ENCODE measurements at places on chromosomes 7 and 10.

GRCh38 chr7:29457565-29458011 is 106.0 kb upstream of the PRR15 start:
- no peak for DNase-seq

- DNase-seq, result no peak
Measured at GRCh38 chr10:42111661-42112330, 526.6 kb downstream of the ZNF33B start.

DNA sequence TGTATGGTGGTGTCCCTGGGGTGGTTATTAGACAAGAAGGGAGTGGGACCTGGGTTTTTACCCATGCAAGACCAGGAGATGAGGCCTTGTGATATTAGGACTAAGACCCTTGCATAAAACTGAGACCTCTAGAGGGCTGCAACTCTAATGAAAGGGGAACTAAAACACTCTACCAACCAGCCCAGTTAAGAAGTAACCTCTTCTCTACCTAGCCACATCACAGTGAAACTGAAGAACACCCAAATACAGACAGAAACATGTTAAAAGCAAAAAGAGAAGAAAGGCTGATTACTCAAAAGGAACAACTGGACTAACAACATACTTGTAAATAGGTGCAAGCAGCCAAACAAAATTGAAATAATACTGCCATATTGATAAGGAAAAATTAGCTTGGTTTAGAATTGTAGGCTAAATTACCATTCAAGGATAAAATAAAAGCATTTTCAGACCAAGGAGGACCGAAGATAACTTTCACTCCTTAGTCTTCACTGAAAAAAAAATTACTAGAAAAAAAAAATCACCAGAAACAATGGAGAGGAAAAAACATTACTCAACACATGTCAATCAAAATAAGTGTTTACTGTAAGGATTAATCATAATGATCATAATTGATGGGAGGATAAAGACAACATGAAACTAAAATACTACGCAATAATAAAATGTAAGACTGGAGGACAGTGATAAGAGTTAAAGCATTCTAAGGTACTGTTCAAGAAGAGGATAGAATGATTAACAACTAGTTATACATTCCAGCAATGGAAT is 27.6 kb downstream of the ERLIN1 start:
- no peak for DNase-seq

DNA sequence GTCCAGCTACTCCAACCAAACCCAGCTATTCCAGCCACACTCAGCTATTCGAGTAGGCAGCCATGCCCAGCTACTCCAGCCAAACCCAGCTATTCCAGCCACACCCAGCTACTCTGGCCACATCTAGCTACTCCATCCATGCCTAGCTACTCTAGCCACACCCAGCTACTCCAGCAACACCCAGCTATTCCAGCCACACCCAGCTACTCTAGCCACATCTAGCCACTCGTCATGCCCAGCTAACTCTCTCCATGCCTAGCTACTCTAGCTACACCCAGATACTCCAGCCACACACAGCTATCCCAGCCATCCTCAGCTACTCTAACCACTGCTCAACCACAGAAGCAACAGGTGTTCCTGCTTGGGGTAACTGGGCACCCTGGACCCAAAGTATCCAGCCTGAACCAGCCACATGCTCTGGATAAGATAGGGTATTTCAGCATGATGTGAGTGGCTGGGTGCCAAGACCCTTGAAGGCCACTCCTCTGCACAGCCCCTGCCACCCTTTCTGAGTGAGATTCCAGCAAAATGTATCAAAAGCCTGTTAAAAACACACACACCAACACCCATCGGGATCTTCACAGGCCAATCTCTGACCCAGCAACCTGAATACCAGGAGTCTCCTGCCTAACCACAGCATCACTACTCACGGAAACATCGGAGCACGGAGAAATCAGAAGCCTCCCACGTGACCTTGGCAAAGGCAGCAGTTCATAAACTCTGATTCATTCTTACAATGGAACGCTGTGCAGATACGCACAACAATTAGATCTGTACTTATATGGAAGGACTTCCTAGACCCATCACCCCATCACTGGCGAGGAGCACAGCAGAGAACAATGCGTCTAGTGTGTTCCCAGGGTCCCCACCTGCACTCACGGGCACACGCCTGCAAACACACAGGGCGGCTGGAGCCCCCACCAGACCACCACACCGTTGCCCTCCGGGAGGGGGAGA is 51.8 kb upstream of the DNAAF5 start:
- peak; percentile 19 for DNase-seq

DNA sequence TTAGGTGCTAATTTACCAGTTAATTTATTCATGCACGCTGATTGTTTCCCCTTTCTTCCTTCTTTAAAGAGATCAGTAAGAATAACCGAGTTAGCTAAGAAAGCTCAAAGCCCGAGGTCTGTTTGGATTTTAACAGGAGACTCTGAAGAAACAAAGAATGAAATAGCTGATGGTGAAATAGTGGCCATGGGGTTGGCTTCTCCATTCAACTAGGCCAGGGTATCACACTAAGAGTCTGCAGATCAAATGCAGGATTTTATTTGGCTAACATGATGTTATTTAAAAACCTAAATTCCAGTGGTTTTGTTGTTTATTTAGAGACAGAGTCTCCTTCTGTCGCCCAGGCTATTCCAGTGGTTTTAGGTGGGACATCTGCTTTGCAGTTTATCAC is 65.2 kb upstream of the SYPL1 start:
- DNase-seq, result no peak

DNA sequence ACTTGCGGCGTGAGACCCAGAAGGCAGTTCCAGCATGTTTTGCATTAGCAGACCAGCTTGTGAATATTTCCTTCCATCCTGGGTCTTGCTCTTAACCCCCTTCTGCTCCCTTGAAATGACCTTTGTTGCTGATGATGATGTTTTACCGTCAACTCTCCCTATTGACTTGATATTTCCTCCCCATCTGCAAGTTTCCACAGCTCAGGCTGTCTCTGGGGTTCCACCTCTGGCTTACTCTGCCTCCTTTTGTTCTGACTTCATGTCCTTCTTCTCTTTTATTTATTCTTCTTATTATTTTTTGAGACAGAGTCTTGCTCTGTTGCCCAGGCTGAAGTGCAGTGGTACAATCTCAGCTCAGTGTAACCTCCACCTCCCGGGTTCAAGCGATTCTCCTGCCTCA is 17.2 kb downstream of the BAMBI start:
- no peak for DNase-seq

- DNase-seq, result no peak
Measured at GRCh38 chr7:99196536-99197258, 11.2 kb downstream of the KPNA7 start.
